ENCODE measurements at places on chromosomes 2 and 18.

DNA sequence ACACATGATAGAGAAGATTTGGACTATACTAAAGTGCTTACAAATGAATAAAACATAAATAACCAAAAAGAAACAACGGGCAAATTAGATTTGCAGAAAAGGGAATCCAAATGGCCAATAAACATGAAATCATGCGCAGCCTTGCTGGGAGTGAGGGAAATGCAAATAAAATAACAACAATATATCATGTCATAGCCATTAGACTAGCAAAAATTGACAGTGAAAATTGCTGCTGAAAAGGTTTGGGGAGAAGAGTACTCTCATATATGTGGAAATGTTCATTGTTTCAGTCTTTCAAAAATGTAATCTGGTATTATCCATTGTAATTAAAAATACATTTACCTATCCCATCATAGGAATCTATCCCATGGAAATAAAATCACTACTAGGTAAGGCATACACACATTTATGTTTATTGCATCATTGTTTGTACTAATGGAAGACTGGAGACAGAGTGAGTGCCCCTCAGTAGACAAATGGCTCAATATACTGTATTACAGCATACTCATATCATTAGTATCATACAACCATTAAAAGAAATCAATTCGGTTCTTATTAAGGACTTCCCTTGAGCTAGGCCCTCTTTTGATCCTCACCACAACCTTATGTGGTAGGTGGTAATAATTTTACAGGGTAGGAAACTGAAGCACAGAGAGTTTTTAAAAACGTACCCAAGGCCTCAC lies 94.1 kb upstream of the MSTN start:
- no peak for DNase-seq

DNA sequence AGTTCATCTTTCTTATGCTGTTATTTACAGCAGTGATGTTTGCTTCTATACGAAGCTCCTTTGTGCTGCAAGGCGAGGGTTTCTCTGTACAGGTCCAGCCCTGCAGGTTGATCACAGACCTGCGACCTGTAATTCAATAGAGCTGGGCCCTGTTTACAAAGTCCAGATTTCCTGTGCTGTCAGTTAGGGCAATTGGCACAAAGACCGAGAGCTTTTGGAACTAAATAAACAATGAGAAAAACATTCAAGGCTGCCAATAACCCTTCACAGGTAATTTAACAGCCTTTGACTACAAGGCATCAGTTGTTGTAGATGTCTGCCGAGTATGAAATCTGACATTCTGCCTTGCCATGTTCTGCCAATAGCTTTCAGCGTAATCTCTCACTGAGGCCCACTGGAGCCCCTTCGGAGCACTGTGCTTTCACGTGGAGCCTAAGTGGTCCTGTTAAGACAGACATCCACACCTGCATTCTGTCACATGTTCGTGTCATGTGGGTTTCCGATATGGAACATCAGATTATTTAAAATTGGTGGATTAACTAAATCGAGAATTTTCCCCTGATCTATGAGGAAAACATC lies 232.5 kb downstream of the PTGR3 start:
- DNase-seq: no peak

DNA sequence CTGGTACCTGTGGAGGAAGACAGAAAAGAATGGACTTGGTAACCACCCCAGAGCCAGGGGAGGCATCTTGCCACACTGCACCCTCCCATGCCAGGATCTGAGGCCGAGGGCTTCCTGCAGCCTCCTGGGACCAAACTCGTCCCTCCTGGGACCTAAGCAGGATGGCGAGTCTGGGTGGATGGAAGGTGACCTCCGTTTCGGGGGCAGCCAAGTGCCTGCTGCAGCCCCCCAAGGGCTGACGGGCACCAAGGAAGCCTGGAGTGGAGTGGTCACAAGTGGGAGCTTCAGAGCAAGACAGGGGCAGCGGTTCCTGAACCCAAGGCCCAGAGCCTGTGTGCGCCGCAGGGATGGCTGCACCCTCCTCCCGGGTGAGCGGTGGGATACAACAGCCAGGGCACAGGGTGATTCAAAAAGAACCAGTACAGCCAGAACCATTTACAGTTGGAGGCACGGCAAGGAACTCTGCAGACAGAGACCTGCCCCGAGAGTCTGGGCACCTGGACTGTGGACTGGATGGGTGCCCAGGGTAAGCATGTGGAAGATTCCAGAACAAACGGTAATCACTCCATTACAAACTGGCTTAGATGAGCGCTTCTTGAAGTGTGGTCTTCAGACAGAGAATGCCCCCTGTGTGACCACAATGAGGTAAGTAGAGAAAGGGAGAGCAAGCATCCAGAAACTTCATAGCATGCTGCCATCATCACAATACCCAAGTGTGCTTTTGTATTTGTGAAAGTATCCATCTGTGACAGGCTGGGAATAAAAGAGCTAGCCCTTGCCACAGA lies 12.1 kb downstream of the HS1BP3 start:
- no peak for DNase-seq

GRCh38 chr18:4750393-4751346 lies 295.6 kb upstream of the DLGAP1 start:
- DNase-seq: no peak

DNA sequence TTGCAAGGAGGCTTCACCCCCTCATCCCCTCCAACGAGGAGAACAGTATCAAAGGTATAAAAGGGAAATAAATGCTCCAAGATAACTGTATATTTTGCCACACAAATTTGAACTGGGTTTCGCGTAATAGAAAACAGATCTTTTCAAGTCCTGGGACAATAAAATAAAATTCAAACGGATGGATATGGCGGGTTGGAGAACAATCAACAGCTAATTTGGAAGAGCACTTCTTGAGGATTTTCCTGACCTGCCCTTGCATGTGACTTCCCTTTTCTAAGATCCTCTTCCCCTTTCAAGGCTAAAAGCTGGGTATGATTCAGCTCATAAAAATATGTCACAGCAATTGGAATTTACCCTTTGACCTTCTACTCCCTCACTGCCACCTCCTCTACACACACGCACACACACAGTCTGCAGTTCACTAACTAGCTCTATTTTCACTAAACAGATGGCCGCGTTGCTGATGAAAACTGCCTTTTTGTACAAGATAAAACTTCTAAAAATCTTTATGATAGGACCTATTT lies 386.9 kb downstream of the FIGN start:
- DNase-seq: peak; percentile 92

DNA sequence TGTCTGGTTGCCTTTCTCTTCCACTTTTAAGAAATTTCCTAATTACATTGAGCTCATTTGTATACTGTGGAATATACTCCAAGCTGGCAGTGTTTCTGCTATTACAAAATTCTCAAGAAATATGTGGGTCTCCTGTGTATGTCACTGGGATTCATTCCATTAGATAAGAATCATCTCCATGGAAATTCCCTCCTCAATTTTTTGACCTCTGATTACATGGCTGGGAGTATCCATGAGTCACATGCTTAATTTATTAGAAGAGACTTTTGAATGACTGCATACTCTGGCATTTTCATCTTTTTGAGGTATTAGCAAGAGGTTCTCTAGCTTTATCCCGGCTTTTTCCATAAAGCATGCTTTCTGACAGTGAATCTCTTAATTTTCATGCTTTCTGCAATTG lies 665.5 kb upstream of the CNTNAP5 start:
- DNase-seq: no peak

- DNase-seq: no peak
Observed at GRCh38 chr2:100427111-100427510, 9.6 kb upstream of the CHST10 start.

GRCh38 chr18:79389689-79390088 lies 6.0 kb upstream of the NFATC1 start:
- DNase-seq: no peak
